ENCODE measurements at places on chromosomes 3 and 15.

GRCh38 chr3:168585544-168585943, 489.8 kb upstream of the GOLIM4 start:
- DNase-seq: no peak

DNA sequence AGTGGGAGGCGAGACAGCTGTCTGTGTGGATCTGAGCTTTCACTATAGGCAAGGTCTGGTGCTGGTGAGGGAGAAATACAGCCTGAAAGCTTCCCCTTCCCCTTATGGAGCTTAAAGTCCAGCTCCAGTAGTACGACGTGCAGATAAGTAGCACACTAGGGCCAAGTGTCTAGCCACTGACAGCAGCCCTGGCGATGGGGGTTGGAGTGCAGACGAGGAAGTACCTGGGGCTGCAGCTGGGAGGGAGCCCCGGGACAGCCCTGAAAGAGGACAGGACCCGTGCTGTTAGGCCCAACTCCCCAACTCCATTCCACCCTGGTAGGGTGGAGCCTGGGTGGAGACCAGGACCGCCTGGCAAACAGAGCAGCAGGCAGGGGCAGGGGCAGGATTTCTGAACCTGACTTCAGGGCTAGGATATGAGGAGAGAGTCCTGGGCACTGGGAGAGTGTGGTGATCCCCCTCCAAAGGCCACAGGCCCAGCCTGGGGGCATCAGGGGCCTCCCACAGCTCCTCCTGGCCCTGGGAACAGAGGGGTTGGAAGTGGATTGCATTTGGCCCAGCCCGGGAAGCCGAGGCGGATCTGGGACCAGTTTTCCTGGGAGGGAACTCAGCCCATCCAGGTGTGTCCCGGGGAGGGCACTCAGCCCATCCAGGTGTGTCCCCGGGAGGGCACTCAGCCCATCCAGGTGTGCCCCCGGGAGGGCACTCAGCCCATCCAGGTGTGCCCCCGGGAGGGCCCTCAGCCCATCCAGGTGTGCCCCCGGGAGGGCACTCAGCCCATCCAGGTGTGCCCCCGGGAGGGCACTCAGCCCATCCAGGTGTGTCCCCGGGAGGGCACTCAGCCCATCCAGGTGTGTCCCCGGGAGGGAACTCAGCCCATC, 42.8 kb downstream of the BDH1 start:
- no peak for DNase-seq

DNA sequence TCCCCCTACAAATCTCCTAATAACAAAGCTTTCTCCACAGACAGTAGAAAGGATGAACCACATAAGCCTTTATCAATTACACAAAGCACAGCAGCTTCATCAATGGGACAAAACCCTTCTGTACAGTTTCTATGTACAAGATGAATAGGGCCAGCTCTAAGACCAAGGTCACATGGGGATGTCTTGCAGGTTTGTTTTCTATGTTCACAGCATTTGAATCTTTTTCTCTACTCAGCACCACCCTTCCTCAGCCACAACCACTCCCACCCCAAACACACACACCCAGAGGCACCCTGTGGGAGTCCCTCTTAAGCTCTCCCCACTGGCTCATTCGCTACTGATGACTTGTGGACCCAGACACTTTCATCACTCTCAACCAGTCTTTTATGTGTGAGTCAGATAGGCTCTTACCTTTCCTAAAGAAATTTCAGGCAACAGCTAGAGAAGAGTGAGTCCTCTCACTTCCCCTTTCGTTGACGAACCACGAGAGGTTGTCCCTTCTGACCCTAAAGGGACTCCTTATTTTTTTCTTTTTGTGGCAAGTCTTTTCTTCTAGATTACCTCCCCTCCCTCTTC, 57.9 kb downstream of the ARHGAP31 start:
- DNase-seq: no peak

- DNase-seq: no peak
Measured at GRCh38 chr3:169328471-169328870, 335.0 kb downstream of the MECOM start.

DNA sequence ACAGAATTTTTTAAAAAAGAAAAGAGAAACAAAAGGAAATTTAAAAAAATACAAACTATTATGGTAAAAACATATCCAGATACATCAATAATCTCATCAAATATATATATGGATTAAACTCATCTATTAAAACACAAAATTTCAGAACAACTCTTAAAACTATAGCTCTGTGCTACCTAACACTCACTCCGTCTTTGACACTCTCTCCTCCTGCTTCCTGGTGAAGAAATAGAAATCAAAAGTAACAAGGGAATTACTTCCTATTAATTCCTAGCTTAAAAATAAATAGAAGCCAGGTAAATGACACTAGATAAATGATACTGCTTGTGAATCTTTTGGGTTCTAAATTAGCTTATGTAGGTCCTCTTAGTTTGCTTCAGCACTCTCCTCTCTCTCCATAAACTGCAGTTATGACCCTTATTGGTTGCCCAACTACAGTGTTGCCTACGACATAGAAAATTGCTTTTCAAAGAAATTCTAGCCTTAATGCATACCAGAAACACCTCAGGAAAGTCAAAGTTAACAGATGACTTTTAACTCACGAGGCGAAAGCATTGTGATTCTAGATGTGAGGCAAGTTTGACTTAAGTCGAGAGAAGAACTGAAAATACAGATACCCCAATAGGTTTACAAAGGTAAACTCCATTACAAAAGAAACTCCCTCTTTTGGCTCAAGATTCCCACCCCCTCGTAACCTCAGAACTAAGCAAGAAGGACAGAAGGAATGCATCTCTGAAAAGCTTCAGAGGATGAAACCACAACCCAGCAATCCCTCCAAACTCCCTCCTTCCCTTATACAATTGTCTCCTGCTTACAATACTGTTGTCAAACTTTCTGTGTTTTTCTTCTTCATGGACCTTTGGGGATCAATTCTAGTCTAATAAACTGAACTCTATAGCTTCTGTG, 394.7 kb downstream of the FGF12 start:
- DNase-seq: no peak

DNA sequence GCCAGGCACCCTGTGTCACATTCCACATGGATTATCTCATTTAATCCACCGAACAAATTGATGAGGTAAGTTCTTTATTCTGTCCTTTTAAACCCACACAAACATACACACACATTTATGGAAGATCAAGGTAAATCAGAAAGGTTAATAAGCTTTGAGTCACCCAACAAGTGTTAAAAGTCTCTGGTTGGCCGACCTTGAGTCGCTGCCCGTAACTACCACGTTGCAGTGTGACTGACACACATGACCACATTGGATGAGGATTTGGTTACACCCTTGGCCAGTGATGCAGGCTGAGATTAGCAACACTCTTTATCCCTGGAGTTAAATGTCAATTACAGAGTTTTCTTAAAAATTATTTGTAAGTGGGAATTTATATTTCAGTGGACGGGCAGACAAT, 19.2 kb downstream of the FOXP1 start:
- no peak for DNase-seq

- DNase-seq: no peak
Measured at GRCh38 chr15:59437817-59438624, at the start of gene FAM81A. Gene FAM81A, plus strand, starts transcription at chr15:59438186. Its CDS starts 20,441 bp downstream, at chr15:59458627.

GRCh38 chr15:68794863-68795262, 25.8 kb downstream of the ANP32A start:
- DNase-seq: no peak

- DNase-seq: no peak
Measured at GRCh38 chr3:195812366-195812765, 637 bp upstream of the MUC4 start.

DNA sequence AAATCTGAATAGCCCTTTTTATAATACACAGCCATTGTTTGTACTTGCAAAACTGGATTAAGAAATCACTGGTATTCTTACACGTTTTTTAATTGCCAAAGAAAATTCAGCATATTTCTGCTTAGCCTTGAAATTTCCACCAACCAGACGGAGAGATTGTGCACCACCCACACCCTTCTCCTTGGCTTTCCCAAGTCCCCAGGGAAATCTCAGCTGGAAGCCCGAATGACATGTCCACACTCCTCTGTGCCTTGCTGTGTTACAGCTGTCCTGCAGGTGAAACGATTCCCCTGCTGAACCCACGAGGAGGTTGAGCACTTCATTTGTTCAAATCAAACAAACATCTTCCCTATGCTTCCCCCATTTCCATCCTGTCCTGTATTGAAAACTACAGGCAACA, 49.6 kb upstream of the PPARG start:
- no peak for DNase-seq
